ENCODE measurements at places on chromosomes 3 and 15.

DNA sequence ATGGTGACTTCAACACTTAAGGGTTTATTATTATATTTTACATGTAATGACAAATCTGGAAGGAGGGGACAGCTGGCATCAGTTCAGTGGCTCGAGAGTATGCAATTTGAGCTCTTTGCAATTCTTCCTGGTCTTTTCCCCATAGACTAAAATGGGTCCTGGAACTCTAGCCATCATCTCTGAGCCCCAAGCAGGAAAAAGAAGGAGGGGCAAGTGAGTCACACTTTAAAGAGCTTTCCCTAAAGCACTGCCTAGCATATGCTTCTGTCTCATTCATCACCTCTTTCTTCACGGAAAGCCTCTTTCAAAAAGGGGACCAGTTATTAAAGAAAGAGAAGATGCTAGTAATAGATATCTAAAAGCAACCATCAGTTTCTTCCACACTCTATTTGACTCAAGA is 466.3 kb downstream of the ZIC1 start:
- no peak for DNase-seq

DNA sequence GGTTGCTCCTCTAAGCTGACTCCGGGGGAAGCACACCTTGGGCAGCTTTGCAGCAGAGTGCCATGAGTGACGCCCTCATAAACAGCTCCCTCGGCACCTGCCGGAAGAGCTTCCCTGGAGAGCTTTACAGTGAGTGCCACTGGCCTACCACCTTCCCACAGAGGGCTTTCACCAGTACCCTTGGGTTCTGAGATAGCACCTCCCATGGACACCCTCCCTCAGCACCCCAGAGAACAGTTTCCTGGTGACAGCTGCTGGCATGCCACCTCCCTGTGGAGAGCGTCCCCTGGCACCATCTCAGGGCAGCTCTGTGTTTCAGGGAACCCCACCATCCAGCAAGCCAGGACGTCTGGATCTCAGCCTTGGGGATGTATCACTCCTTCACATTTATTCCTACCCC is 49.1 kb downstream of the RUBCN start:
- no peak for DNase-seq

DNA sequence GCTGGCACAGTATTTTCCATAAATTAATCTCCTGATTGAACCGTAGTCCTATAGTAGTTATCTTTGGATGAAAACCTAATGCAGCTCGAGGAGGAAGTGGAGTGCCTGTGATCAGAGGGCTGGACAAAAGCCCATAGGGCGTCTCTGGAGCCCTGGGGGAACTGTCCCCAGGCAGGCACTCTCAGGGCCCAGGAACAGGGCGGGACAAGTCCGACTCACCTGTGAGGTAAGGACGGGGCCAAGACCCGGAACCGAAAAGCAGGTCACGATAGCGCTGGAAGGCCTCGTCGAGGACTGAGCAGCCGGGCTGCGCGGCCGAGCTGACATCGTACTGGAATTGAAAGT is 341 bp downstream of the HEXA start:
- no peak for DNase-seq

- DNase-seq: peak; percentile 16
Observed at GRCh38 chr3:107954845-107955244, 136.0 kb downstream of the CD47 start.

GRCh38 chr15:48564690-48565089 is 80.8 kb downstream of the FBN1 start:
- DNase-seq: no peak

DNA sequence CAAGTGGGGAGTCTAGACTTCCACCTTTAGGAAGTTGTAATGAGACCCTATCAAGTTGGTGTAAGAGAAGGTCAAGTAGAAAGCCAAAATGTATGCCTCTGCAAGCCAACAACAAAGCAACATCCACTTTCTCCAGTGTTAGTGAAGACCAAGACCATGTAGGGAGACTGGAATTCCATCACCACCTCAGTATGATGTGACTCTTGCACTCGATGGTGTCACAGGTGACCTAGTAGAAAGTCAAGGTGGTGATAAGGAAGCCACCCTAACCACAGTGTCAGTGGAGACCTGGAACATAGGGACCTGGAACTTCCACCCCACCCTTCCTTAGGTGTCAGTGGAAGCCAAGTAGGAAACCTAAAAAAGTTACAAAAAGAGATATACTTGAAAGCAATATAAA is 278.1 kb upstream of the KCNMB2 start:
- no peak for DNase-seq

- DNase-seq: peak; percentile 87
Observed at GRCh38 chr3:32374788-32375595, 16.7 kb upstream of the CMTM7 start.

DNA sequence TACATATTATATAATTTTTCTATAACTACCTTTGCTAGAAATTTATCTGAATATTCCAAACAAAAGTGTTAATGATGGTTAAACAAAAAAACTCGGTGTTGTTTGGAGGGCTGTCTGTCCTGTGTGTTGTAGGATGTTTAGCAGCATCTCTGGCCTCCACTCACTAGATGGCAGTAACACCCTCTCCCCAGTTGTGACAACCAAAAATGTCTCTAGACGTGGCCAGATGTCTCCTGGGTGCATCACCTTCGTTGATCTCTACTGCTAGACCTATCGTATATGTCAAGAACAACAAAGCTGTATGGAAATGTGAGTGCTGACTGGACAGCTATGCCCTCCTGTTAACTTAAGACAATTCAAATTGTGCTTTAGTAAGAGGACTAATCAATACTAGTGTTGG is 14.1 kb downstream of the ANKRD34C start:
- DNase-seq: no peak

DNA sequence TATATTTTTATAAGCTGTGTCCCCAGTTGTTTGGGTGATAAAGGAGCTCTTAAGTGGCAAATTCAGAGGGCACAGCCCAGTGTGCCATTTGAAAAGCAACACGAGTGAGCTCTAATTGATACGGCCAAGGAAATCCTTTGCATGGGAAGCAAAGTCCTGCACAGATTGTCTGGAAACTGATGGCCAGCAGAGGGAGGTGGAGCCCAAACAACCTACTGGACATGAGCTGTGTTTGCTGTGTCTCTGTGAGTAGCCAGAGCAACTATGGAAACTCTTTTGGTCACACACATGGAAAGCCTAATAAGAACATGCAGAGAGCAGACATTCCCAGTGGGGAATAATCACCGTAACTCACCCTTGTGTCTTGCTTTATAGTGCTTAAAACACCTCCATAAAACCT is 24.4 kb downstream of the ONECUT1 start:
- no peak for DNase-seq

GRCh38 chr3:64023861-64024223 is 548 bp upstream of the PSMD6 start:
- no peak for DNase-seq

GRCh38 chr3:152208439-152208838 is 60.3 kb upstream of the MBNL1 start:
- no peak for DNase-seq

DNA sequence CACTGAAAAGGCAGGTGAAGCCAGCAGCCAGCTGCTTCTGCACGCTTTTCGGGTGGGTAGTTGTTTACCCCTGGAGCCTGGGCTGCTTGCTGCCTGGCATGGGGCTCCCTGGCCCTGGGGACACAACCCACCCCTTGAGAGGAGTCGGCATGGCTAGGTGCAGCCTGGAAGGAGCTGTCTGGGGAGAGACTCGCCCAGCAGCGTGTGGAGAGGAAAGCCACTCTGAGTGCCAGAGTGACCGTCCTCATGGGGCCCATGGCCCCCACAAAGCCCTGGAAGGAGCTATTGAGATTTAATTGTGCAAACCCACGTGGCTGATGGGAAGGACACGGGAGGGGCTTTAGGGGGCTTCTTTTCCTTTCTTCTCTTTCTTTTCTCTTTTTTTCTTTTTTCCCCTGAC is 137.5 kb downstream of the OPA1 start:
- DNase-seq: no peak

- no peak for DNase-seq
Observed at GRCh38 chr3:159845737-159846136, 142.9 kb upstream of the IL12A start.

GRCh38 chr15:65275728-65276126 is 11.0 kb downstream of the PARP16 start:
- DNase-seq: no peak

- DNase-seq: no peak
Observed at GRCh38 chr3:2334921-2335320, 236.3 kb downstream of the CNTN4 start.

DNA sequence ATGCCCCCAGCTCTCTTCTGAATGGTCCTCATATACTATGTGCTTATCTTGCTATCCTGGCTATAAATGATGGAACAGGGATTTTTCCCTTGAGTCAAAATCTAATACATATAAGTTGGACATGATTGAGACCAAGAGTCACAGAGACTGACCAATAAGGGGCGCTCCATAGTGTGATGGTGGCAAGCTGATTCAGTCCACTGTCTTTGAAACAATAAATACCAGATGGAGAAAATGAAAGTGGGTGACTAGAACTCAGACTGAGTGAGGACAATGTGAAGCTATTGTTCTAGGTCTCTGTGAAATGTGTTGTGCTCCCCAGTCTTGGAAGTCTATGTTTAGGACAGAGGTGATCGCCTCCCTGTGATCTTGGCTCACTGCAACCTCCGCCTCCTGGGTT is 10.6 kb upstream of the FSTL1 start:
- DNase-seq: no peak

DNA sequence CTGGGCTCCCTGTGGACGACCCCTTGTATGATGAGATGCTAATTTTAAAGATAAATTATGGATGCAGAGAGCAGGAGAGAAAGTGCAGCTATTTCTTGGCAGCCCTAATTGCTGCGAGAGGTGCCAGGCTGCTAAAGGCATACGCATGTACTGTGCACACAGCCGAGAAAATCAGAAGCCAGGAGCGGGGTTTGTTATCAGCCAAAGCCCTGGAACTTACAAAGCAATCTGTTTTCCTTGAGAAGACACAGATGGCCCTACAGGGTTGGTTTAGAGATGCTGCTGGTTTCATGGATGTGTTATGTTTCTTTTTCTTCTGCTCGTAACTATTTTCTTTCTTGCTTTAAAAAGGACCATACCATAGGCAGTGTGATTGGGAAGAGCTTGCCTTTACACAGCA is 11.7 kb upstream of the CCK start:
- DNase-seq: no peak

- DNase-seq: peak; percentile 42
Observed at GRCh38 chr3:187773233-187774184, 28.2 kb upstream of the BCL6 start.

DNA sequence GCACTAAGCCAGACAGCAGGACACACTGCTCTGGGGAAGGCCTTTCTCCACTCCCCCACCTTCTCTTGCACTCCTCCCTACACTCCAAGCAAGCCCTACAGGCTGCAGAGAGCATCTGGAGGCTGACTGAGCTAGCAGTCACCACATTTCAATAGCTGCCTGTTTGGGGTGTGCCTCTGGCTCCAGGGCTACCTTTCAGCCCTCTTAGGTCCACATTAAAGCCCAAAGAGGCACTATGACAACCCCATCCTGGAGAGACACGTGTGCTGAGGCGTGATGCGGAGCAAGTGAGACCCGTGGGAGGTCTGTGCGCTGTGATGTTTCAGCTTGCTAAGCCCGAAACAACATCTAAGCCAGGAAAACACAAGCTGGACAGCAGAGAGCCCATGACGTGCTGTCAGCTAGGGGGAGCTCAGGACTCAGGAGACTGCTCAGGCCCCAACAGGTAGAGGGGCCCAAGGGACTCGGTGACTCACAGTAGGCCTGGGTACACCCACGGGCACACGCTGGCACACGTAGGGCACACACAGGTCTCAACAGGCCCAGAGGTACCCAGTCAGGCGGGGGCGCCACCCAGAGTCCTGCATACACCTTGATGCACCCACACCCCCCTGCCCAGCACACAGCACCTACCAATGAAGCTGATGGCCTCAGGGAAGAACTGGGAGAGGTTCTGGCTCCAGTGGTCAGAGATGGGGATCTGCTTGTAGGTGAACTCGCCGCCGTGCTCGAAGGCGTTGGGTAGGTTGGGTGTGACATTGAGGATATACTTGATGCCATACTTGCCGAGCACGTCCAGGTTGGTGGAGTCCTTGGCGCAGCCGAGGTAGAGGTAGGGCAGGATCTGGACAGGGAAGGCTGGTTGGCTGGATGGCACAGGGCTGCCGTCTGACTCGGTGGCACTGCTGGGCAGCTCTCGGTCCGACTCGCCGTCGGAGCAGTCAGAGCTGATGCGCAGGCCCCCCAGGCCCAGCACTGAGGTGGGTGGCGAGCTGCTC is 2.8 kb downstream of the DUSP7 start:
- peak; percentile 30 for DNase-seq

- no peak for DNase-seq
Observed at GRCh38 chr3:60217156-60217911, 1033.9 kb downstream of the FHIT start.

DNA sequence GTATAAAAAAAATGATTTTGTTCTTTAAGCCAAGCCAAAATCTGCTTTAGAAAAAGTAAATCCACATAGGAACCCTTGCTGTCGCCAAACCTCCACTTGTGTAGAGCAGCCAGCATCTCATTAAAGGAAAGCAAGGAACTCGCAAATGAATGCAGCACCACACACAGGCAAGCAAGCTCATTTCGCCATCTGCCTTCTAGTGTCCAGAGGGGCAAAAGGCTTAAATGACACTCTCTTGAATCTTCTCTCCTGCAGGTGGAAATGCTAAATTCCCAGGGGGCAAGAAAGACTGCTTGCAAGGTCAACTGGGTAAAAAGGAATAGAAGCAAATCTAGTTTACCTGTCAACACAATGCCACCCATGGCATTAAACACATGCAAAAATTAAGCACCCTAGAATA is 2.4 kb downstream of the MB21D2 start:
- no peak for DNase-seq

DNA sequence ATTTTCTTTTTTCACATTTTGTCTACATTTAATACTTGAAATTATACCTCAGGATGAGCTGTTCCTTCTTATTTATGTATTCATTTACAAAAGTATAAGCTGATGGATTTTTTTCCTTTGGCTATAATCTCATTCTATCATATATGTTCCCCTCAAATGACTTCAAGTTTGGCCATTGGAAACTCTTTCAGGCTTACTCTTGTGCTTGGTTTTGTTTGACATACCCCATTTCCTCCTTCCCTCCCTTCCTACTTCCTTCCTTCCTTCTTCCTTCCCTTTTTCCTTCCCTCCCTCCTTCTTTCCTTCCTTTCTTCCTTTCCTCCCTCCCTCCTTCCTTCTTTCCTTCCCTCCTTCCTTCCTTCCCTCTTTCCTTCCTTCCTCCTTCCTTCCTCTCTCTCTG is 697.1 kb upstream of the ARPP21 start:
- no peak for DNase-seq

GRCh38 chr3:170062769-170063168 is 25.0 kb downstream of the GPR160 start:
- DNase-seq: no peak

Measured in CD4-positive, alpha-beta T cell treated with Interleukin-4 for 1 hour (primary cell).